ENCODE measurements at places on chromosomes 5 and 9.

- no peak for DNase-seq
Observed at GRCh38 chr9:133049043-133049442, 12.7 kb upstream of the CEL start.

DNA sequence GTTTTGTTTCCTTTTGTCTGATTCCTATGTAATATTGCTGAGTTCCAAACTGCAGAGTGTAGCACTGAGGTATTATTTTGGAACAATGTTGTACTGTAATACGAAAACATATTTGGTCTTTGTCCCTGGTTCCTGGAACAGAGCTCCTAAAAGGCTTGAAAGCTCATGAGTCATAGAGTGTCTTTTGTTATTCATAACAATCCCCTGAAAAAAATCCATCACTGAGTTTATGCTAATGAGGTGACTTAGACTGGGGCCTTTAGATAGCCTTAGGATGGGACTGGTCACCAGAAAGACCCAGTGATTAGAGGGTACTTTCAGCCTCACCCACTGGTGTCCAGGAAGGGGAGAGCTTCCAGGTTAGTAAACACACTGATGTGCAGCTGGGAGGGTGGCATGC is 132.7 kb upstream of the POU5F2 start:
- no peak for DNase-seq

DNA sequence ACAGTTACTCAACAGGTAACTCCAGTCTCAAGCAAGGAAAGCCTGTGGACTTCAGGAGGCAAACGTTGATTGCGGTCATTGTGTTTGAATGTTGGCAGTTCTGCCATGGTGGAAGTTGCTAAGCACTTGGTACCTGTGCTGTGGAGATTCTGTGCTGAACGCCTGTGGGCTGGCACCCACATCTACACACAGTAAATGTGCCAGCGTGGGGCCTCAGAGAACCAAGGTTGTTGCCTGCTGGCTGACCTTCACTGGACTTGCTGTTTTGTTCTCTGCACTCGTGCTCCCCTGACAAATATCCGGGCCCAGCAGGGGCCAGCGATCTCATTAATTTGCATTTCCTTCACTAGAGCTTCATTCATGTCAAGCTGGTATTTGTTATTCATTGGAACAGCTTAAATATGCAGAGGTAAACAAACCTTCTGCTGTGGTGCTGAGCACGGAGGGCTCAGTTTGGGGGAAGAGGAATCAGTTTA is 141.8 kb downstream of the PRKACG start:
- DNase-seq, result no peak

GRCh38 chr5:148437249-148437648 is 53.5 kb downstream of the FBXO38 start:
- no peak for DNase-seq

DNA sequence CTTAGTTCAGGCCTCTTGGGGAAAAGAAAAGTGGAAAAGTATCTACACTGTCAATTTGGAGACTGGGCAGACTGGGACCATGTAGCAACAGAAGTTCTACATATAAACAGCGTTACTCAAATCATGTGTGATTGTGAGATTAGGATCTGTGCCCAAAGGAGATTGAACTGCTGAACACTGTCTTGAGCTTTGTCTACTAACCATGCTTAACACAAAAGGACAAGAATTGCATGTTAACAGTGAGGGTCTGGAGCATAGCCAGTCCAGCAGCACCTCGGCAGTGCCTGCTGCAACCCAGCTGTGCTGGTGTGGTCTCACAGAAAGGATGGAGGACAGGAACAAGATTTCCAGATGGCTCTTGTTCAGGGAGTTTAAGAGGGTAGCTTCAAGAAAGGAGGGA is 5.7 kb downstream of the PAM start:
- DNase-seq, result no peak

- no peak for DNase-seq
Observed at GRCh38 chr5:143659599-143660238, 152.2 kb upstream of the HMHB1 start.

DNA sequence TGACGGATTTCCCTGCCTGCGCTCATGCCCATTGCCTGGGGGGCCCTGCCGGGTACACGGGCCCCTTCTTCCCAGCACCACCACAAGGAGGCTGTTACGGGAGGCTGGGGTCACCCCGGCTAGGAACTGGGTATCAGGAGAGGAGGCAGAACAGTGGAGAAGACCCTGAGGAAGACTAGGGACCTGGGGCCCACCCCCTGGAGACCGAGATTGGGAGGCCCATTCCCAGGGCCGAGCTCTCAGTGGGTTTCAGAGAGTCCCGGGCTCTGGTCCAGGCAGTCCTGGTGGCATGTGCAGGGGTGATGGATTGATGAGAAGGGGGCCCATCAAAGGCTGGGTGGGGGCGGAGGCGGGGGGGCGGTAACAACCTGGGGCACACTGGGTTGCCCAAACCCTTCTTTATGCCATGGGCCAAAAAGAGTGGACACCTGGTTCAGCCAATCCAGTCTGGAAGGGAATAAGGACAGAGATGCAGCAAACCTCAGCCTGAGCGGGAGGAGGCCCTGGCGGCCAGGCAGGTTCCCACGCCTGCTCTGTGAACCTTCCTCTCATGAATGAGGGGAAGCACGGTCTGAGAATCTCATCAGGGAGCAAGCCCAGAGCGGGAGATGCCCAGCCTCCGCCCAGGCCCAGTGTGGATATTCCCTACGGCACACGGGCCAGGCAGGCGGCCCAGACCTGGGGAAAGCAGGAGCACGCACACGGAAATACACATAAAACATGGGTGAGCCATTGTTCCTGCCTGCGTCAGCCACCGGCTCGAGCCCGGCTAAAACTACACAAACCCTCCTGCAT is 785 bp upstream of the P4HA2 start:
- no peak for DNase-seq
